ENCODE measurements at places on chromosomes 13 and 19. TPM values are rescaled to one million over a fixed set of nuclear protein-coding genes. Genes with fewer than 3 reads are reported as not detected.

CBY2 gene
- not detected for total RNA-seq

ELF1 gene
- total RNA-seq, result 45.8 TPM

ZNF175 gene
- total RNA-seq, result 8.9 TPM

DACT3 gene
- total RNA-seq, result 18.7 TPM

LSM7 gene
- total RNA-seq, result 73.9 TPM

RASA3 gene
- total RNA-seq, result 40.0 TPM

CBLC gene
- not detected for total RNA-seq

C19orf53 gene
- 75.7 TPM for total RNA-seq

ADGRE2 gene
- total RNA-seq, result 1.6 TPM

PGLYRP2 gene
- not detected for total RNA-seq

PSG11 gene
- not detected for total RNA-seq

OR7D2 gene
- total RNA-seq, result 0.33 TPM

- no peaks in the 10 kb centered on the region for H3K36me3 ChIP-seq
- no peak overlapping the region for H3K27ac ChIP-seq
- no peaks in the 10 kb centered on the region for H3K27me3 ChIP-seq
- DNase-seq, result no peak
- H3K4me1 ChIP-seq, result no peaks in the 10 kb centered on the region
These were observed 1305.2 kb upstream of the PCDH9 start for GRCh38 chr13:68535329-68535728.

GRCh38 chr13:91902291-91902690, 503.9 kb downstream of the GPC5 start:
- no peak overlapping the region for H3K27ac ChIP-seq
- no peaks in the 10 kb centered on the region for H3K4me1 ChIP-seq
- no peak for DNase-seq
- H3K36me3 ChIP-seq, result no peaks in the 10 kb centered on the region
- no peak overlapping the region for H3K4me3 ChIP-seq

DNA sequence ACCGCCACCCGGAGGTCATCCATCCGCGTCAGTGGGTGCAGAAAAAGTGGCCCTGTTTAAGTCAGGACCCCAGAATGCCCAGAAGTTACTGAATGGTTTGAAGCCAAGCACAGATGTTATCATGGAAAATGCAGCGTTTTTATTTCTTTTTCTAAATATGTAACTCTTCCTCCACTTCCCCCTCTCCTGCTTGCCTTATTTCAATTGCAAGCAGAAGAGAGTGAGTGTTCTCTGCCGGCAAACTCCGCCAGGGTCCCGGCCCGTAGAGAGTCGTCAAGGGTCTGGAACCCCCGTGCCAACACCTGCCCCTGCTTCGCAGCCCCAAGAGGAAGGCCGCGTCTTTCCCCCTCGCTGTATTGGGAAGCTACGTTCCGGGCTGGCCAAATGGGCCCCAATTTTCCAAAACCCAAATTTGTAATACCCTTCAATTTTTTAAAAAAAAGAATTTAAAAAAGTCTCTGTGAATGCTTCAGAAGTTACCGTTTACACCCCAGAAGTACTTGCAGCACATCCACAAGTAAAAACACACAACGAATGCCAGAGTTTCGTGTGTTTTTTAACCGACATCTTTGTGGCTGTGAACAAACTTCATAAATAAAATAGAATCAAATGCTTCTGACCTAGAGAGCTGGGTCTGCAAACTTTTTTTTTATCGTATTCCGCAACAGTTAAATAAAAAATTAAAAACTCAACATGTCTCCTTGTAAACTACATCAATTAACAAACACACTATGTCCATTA, 712 bp upstream of the PDX1 start:
- H3K27ac ChIP-seq, result no peak overlapping the region
- peaks cover 13% of the 10 kb centered on the region for H3K4me1 ChIP-seq
- peaks cover 77% of the 10 kb centered on the region for H3K27me3 ChIP-seq

- H3K4me3 ChIP-seq, result no peak overlapping the region
- H3K27me3 ChIP-seq, result no peaks in the 10 kb centered on the region
- H3K4me1 ChIP-seq, result peaks cover 28% of the 10 kb centered on the region
These were observed 181.5 kb downstream of the FOXO1 start for GRCh38 chr13:40484974-40485373.

- no peak for DNase-seq
- H3K36me3 ChIP-seq, result peaks cover 2% of the 10 kb centered on the region
- peaks cover 3% of the 10 kb centered on the region for H3K4me1 ChIP-seq
- peaks cover 9% of the 10 kb centered on the region for H3K27me3 ChIP-seq
- no peak overlapping the region for H3K4me3 ChIP-seq
These were observed 748.2 kb upstream of the SLITRK1 start for GRCh38 chr13:84630476-84630875.

- H3K4me1 ChIP-seq, result peaks cover 6% of the 10 kb centered on the region
- H3K27me3 ChIP-seq, result no peaks in the 10 kb centered on the region
- no peaks in the 10 kb centered on the region for H3K36me3 ChIP-seq
These were observed 147.1 kb upstream of the IRS2 start for GRCh38 chr13:109933476-109933875.

GRCh38 chr19:32017176-32017953, 328.0 kb upstream of the ZNF507 start:
- H3K36me3 ChIP-seq, result no peaks in the 10 kb centered on the region
- H3K4me3 ChIP-seq, result no peak overlapping the region
- H3K27me3 ChIP-seq, result no peaks in the 10 kb centered on the region
- H3K4me1 ChIP-seq, result no peaks in the 10 kb centered on the region
- no peak for DNase-seq

- H3K27ac ChIP-seq, result no peak overlapping the region
- no peaks in the 10 kb centered on the region for H3K27me3 ChIP-seq
- no peaks in the 10 kb centered on the region for H3K4me1 ChIP-seq
- no peaks in the 10 kb centered on the region for H3K36me3 ChIP-seq
- DNase-seq, result no peak
These were observed 148.0 kb downstream of the PRR20E start for GRCh38 chr13:57314897-57315520.

GRCh38 chr19:13581576-13581975, 75.3 kb upstream of the CACNA1A start:
- H3K27ac ChIP-seq, result no peak overlapping the region
- H3K36me3 ChIP-seq, result no peaks in the 10 kb centered on the region
- H3K4me3 ChIP-seq, result no peak overlapping the region
- H3K27me3 ChIP-seq, result peaks cover 13% of the 10 kb centered on the region

GRCh38 chr19:48417421-48417820, 24.0 kb downstream of the GRIN2D start:
- no peak overlapping the region for H3K27ac ChIP-seq
- peaks cover 22% of the 10 kb centered on the region for H3K4me1 ChIP-seq
- no peaks in the 10 kb centered on the region for H3K27me3 ChIP-seq
- H3K4me3 ChIP-seq, result no peak overlapping the region
- H3K36me3 ChIP-seq, result no peaks in the 10 kb centered on the region

- no peak for DNase-seq
- no peak overlapping the region for H3K27ac ChIP-seq
These were observed 16.4 kb upstream of the EMP3 start for GRCh38 chr19:48308631-48309586.

DNA sequence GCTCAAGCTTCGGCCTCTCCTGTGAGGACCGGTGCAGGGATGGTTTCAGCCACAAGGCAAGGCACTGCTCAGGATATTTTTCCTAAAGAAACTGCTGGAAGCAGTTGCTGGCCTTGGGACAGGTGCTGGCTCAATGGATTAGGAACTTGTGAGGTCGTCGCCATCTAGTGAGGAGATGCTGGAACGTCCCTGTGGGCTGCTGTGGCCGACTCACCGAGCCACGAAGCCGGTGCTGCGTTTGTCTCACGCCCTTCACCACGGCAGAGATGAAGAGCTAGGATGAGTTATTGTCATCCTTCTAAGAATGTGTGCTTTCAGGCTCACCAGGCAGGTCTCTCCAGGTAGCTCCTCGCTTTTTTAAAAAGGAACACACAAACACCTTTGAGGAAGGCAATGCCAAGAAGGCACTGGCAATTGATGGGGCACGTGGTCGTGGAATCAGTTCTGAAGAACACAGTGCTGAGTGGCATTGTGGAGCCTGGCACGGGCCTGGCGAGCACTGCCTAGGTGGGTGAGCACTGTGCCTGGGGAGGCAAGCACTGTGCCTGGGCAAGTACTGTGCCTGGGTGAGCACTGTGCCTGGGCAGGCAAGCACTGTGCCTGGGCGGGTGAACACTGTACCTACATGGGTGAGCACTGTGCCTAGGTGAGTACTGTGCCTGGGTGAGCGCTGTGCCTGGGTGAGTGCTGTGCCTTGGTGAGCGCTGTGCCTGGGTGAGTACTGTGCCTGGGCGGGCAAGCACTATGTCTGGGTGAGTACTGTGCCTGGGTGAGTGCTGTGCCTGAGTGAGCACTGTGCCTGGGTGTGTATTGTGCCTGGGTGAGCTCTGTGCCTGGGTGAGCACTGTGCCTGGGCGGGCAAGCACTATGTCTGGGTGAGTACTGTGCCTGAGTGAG, 140.4 kb downstream of the TEX29 start:
- no peak overlapping the region for H3K27ac ChIP-seq
- DNase-seq, result no peak
- H3K4me3 ChIP-seq, result no peak overlapping the region
- peaks cover 54% of the 10 kb centered on the region for H3K27me3 ChIP-seq

DNA sequence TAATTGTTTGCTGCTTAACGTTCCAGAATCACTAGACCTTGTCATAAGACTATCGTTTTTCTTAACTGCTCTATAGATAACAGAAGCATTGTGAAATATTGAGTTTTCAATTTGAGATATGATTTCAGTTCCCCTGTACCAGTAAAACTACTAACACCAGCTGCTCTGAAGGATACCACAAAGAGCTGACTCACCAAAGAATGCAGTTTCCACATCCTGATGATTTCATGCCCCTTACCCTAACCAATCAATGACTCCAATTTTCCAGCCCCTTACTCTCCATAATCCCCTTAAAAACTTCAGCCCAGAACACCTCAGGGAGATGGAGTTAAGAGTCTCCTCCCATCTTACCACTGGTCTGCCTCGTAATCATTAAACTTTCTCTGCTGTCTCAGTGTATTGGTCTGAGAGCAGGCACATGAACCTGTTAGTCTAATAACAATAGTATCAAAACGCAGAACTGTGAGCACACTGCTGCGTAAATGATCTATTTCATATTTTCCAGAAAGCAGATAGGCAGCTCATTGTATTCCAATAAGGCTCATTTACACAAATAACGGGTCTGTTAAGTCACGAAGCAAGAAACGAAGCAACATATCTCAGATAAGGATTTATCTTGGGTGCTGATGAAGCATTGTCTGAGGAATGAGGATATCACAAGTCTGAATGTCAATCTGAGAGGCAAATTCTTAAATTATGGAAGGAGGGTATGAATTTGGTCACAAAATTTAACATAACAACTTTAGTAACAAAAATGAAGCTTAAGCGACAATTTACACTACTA, 14.1 kb upstream of the CCNA1 start:
- H3K27me3 ChIP-seq, result peaks cover 26% of the 10 kb centered on the region
- no peak overlapping the region for H3K4me3 ChIP-seq
- peaks cover 3% of the 10 kb centered on the region for H3K36me3 ChIP-seq
- peaks cover 12% of the 10 kb centered on the region for H3K4me1 ChIP-seq
- DNase-seq, result no peak
- H3K27ac ChIP-seq, result no peak overlapping the region

GRCh38 chr13:102902789-102903347, 57.0 kb downstream of the ERCC5 start:
- H3K4me3 ChIP-seq, result no peak overlapping the region
- H3K27ac ChIP-seq, result no peak overlapping the region
- DNase-seq, result no peak

DNA sequence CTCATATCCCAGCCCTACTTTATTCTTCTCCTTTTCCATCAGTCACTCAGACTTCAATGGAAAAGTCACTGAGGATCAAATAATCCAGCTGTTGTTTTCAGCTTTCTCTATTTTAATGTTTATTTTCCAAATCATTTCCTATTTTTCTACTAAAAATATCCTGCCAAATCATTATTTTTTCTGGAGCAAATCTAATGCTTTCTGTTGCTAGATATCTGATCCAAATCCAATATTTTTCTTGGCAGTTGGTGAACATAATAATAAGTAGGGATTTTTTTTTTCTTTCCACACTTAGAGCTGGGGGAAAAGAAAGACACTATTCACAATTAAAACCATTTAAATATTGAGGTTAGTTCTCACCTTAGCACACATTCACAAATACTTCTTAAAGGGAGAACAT, 656.1 kb downstream of the DACH1 start:
- H3K4me3 ChIP-seq, result no peak overlapping the region
- H3K36me3 ChIP-seq, result no peaks in the 10 kb centered on the region
- H3K4me1 ChIP-seq, result peaks cover 5% of the 10 kb centered on the region
- H3K27ac ChIP-seq, result no peak overlapping the region
- H3K27me3 ChIP-seq, result peaks cover 2% of the 10 kb centered on the region
- DNase-seq, result no peak

DNA sequence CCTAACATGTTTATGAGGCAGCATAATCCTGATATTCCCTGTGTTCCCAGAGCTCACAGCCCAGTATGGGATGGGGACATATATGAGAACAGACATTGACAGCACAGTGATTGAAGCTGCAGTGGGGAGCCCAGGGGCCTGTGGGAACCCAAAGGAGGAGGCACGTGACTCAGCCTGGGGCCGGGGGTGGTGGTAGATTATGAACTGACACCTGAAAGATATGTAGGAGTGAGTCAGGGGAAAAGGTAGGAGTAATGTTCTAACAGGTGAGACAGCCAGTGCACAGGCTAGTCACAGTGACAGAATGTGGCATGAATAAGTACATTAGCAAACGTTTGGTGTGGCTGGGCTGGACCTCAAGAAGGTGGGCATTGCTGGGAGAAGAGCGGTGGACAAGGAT, 29.0 kb downstream of the CKM start:
- no peaks in the 10 kb centered on the region for H3K27me3 ChIP-seq
- peaks cover 43% of the 10 kb centered on the region for H3K36me3 ChIP-seq
- H3K27ac ChIP-seq, result no peak overlapping the region
- no peak for DNase-seq

- no peak overlapping the region for H3K27ac ChIP-seq
- no peak for DNase-seq
These were observed 941 bp downstream of the MYPOP start for GRCh38 chr19:45901432-45901911.

- H3K36me3 ChIP-seq, result no peaks in the 10 kb centered on the region
- H3K4me3 ChIP-seq, result no peak overlapping the region
- no peak overlapping the region for H3K27ac ChIP-seq
These were observed 9.6 kb downstream of the DOT1L start for GRCh38 chr19:2173388-2173766.

GRCh38 chr13:97853550-97853949, 99.9 kb upstream of the IPO5 start:
- no peaks in the 10 kb centered on the region for H3K27me3 ChIP-seq
- no peak for DNase-seq
- H3K4me1 ChIP-seq, result peaks cover 21% of the 10 kb centered on the region
- H3K36me3 ChIP-seq, result no peaks in the 10 kb centered on the region

- H3K4me3 ChIP-seq, result no peak overlapping the region
- peaks cover 44% of the 10 kb centered on the region for H3K4me1 ChIP-seq
- H3K36me3 ChIP-seq, result peaks cover 3% of the 10 kb centered on the region
- peaks cover 51% of the 10 kb centered on the region for H3K27me3 ChIP-seq
- H3K27ac ChIP-seq, result no peak overlapping the region
- no peak for DNase-seq
These were observed 4.0 kb downstream of the ICAM5 start for GRCh38 chr19:10293637-10294367.

- H3K27ac ChIP-seq, result no peak overlapping the region
- H3K36me3 ChIP-seq, result peaks cover 2% of the 10 kb centered on the region
- no peak overlapping the region for H3K4me3 ChIP-seq
These were observed 259.5 kb upstream of the SLC10A2 start for GRCh38 chr13:103325672-103326071.
